ENCODE measurements at places on chromosomes 7 and 10.

DNA sequence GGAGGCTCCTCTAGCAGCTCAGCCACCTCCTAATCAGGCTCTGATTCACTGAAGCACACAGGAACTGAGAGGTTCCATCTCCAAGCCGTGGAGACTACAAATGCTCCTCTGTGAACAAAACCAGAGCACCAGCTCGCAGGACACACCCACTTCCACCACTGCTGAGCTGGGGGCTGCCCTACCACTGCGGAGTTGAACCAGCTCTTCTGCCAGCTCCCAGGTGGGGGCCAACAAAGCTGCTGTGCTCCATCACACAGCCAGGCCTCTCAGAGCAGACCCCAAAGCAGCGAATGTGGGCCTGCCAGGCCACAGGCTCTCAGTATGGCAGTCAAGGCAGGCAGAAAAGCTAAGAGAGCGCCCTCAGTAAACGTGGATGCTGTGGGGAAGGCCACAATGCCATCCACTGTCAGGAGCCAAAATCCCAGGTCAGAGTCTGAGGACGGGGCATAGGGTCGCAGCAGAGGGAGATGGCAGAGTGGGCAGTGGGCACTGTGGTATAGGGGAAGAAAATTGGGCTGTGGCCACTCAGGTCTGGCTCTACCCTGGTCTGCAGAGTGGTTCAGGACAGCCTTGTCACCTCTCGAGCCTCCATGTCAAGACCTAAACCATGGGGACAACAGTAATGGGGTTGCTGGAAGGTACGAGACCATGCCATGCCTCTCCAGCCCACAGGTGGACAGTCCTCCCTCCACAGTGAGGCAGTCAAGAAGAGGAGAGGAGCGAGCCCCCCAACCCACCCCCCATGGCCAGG, 82.1 kb downstream of the GRID1 start:
- DNase-seq = no peak

DNA sequence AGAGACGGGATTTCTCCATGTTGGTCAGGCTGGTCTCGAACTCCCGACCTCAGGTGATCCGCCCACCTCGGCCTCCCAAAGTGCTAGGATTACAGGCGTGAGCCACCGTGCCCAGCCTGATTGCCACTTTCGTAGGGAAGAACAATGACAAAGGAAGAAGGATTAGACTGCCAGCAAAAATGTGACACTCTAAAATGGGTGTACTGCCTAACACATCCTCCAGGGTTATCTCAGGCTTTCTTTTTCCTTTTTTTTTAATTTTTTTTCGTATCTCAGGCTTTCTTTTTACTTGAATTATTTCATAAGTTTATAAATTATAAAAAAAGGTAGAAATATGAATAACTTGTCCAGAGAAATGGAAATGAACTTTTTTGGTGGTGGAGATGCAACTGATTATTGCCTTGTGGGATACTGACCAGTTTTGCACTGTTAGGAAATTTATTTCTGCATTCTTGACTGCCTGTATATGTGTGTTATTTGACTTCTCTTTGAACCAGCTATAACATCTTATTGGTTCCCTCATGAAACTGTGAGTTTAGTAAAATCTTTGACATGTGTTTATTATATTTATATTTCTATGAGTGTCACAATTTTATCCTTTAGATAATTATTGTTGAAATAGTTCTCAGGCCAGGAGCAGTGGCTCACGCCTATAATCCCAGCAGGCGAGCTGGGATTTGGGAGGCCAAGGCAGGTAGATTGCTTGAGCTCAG, 56.8 kb downstream of the XRCC2 start:
- no peak for DNase-seq

GRCh38 chr7:146022776-146023175, 93.8 kb upstream of the CNTNAP2 start:
- DNase-seq = no peak

- DNase-seq = no peak
These were observed 600.5 kb downstream of the MAGI2 start for GRCh38 chr7:78852951-78853350.

DNA sequence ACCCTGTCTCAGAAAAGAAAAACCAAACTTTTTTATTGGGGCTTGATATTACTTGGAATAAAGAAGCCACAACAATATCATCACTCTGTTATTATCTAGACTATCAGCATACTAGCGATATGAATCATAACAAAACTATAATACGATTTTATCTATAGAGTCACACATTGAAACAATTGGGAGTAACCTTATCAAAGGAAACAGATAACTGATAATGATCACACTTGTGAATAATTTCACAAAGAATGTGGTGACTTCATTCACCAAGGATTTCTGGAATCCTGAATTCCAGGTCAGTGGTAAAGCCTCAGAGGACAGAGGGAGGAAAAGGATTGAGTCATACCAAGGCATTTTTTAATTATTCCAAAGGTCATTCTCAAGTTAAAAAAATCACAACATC, 32.1 kb upstream of the NMT2 start:
- DNase-seq = no peak
